ENCODE measurements at places on chromosomes 1 and 21.

DNA sequence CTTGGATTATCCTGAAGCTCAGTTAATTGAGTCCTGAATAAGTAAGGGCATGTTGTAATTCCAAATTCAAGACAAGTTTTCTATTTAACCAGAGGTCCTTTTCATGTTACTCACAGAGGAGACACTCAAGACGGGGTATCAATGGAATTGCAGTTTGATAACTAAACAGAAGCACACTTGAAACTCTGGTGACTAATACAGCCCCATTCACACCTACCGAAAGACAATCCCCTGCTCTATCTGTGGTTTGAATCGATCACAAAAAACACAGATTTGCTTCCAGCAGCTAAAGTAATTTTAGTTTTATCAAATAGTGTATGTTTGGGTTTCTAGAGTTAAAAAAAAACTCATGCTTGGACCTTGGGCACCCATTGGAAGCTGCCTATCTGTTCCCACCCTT, 60.4 kb downstream of the TEX35 start:
- no peak for DNase-seq

- DNase-seq, result no peak
Observed at GRCh38 chr21:35652196-35652595, 408.1 kb downstream of the SETD4 start.

DNA sequence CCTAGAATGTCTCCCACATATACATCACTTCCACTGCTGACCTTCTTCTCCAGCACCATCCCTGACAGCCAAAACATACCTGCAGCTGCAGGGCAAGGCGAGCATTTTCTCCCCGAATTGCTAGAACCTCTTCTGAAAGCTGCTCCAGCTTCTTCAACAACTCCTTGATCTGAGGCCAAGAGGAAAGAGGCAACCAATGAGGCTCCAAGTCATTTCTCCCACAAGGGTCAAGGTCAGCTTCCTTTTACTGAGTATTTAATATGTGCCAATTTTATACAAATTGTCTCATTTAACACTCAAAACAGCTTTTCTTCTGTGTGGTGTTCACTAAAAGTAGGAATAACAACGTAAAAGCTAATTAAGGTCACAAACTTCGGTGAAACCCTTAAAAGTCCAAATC, 9.4 kb upstream of the PIAS3 start:
- DNase-seq, result no peak

- no peak for DNase-seq
Observed at GRCh38 chr21:46355161-46356004, 31.4 kb downstream of the PCNT start.

DNA sequence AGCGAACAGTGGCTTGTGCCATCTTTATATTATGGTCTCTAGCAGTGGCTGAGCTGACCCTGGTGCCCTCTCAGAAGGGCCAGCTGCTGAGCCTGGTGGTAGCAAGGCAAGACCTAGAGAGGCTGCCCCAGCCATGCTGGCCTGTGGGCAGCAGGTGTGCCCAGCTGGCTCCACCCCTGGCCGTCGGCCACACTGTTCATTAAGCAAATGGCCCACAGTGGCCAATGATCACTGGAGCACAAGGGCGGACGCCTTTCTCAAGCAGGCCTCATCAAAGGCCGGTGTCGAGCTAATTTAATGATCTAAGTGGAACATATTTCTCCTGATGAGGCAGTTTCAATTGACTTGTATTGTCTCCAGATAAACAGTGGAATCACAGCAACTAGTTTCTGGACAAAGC, 89.4 kb downstream of the GRIK3 start:
- no peak for DNase-seq

DNA sequence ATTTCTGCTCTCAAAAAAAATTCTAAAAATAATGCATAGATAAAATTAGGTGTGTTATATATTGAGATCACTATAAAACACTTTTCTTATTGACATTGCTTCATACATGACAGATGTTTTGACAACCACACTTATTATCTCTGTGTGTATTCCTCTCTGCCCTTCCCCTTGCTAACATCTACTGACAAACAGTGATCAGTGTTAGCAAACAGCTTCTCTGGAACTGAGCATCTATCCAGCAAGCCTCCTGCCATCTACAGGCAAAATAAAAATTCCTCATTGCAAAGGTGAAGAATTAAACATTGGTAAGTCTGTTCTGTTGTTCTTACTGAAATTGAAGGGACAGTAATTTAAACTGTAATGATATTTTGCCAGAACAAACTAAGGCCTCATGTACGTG, 2153.9 kb downstream of the NCAM2 start:
- DNase-seq, result no peak

DNA sequence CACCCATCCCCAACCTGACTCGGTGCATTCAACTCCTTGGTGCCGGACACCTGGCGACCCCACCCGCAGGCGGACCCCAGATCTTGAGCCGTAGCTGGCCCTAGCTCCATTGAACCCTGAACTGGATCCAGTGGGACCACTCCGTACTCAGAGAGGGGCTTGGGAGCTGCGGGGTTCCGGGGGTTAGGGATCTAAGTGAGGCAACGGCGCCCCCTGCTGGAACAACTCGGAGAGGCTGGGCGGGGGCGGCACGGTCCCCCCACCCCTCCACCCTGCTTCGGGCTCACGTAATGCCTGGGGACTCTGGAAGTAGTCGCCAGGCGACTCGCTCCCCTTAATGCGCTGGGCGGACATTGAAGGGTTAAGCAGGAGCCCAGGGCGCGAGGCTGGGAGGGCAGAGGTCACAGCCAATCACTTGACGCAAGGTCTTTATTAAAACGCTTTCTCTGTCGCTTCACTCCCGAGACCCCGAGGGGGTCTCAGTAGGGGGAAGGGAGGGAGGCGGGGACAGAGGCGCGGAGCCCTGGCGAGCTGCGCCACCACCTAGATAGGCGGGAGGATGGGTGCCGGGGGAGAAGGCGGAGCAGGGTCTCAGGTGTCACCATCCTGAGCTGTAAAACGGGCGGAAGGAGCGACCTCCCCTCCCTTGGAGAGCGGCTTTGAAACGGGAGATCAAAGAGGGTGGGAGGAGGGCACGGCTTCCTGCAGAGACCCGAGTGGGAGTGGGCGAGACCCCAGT, 704 bp upstream of the CRABP2 start:
- DNase-seq, result peak; percentile 55

DNA sequence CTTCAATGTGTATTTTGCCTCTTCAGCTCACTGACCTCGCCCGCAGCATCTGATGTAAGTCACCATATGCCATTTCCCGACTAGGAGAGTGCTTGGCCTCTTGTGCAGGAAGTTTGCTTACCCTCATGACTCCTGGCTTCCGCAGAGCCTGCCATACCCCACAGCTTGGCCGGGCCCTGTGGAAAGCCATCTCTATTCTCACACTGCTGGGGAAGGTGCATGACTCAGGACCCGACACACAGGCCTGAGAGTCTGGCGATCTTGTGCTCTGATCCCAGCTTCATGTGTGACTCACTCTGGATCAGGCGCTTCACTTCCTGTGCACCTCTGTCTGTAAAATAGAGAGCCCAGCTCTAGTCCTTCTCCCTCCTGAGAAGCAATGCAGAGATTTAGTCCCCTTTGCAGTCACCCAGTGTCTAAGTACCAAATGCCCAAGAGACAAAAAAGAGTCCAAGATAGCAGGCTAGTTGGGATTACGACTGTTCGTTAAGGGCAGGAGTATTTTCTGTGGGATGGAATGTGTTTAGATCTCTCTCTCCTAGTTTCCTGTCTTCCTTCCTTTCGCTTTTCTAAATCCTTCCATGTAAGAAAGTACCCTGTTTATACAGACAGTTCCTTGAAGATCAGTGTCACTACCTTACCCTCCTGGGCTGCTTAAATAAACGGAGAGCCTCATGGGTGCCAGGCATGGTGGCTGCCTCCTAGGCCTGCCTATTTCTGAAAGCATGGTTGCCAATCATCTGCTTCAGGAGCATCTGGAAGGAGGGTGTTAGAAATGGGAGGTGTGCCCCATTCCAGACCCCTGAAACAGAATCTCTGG, 62.8 kb upstream of the KIF26B start:
- DNase-seq, result peak; percentile 80

DNA sequence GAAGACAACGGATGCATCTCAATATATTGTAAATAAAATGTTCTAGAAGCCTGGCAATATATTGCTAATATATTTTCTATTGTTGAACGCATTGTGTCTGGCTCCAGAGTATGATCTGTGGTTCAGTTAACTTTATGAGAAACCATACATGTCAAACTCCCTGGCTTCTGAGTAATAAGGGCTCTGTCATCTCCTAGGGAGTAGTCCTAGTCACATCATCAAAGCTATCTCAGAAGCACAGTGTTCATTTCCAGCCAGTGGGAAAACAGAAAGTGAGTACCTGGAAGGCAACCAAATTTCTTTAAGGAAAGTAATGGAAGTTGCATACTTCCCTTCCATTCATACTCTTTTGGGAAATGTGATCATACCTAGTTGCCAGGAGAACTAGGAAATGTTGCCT, 27.0 kb upstream of the ST6GALNAC5 start:
- DNase-seq, result no peak

DNA sequence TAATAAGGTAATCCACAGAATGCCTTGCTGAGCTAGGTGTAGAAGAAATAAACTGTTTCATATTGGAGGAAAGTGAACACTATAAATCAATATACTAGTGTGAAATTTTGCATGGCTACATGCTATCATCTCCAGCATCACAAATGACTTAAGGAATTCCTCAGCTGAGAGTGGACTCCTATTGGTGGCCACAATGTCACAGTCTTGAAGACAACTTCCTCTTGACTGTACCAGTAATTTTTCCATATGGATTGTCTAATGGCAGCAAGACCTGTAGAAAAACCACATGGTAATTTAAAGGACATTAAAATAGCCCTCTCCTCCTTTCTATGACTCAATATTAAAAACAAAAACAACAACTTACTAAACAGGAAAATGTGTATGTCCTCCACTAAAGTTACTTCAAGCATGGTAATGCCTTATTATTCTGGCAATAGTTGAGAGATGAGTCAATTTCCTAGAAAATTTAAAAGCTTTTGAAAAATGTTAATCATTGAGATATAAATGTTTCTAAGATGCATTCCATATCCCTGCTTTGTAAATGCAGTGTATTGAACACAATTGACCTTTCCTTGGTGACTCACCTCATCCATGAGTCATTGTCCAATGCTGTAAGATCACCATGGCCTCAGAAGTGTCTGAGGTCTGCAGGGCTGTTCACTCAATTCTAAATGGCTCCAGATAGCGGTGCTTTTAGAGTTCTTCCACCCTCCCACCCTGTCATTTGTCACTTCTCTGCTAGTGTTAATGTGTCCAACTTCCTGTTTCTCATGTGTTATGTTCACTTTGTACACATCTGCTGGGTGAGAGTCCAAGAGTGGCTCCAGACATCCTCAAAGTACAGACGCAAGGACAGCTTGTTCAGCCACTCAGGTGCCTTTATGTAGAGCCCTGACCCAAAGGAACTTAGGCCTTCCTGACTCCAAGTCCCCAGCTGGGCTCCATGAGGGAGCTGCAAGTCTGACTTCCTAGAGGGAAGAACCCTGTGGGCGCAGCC, 32.8 kb upstream of the DNASE2B start:
- DNase-seq, result peak; percentile 91

DNA sequence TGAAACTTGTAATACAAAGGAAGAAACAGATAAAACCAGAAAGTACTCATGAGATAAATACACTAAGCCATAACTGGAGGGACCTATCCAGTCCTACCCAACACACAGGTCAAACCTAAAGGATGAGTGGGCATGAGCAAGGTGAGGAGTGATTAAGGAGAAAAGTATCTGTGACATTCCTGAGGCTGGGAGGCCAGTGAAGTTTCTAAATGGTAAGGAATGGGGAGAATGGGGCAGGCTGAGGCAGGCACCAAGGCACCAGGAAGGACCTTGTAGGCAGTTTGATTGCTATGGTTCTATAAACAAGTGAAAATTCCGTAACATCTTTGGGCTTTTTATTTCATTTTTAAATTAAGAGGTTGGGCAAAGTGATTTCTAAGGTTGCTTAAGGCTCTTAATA, 10.4 kb downstream of the DDX59 start:
- no peak for DNase-seq

DNA sequence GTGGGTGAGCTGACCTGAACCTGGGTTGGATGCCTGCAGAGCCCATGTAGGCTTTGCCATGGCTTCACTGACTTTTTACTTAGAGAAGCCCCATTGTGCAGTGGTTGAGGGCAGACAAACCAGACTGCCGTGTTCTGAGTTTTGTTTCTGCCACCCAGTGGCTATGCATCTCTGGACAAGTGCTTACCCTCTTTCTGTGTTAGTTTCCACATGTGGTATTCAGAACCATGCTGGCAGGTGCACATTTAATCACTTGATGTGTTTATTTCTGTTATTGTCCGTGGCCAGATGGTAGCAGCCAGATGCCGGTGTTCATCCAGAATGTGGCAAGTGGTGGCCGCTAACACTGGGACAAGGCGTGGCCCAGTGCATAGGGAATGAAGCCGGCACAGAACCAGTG, 10.3 kb upstream of the PTPN7 start:
- DNase-seq, result no peak

DNA sequence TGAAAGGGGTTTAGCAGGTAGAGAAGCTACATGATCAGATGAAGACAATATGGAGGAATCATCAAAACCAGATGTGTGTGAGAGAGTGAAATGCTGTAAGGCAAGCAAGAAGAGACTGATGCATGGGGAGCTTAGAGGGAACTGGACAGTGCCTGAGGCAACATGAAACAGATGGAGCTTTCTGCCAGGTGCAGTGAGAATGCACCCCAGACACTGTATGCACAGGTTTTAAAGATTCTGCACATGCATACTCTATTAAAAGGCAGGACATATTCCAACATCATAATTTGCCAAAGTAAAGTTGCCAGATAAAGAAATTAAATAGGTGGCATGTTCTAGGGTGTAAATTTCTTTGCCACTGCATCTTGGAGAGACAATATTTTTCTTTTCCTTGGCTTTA, 200.1 kb downstream of the AMY1C start:
- no peak for DNase-seq

- no peak for DNase-seq
Observed at GRCh38 chr1:45870500-45870899, 67.1 kb downstream of the MAST2 start.

DNA sequence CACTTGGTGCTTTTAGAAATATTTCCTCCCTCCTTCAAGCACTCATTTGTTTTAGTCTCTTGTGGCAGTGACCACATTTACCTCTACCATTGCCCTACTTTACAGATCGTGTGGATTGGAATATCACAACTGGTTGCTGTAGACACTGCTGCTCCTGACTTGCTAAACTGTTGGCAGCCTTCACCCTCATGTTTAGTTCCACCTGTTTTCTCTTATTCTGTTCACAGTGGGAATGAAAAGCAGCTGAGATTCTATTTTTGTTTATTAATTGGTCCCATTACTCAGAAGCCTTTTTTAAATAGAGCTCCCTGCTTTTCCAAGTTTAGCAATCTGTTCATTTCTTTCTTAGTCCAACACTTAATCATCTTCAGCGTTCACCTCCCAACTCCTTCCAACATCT, 308.9 kb downstream of the RWDD3 start:
- DNase-seq, result no peak

GRCh38 chr1:144101397-144102045, 129.7 kb upstream of the FAM72C start:
- DNase-seq, result no peak

Data from fibroblast of skin of left quadriceps (primary cell).